ENCODE measurements at places on chromosomes 12 and 14. TPM values are rescaled to one million over a fixed set of nuclear protein-coding genes. Genes with fewer than 3 reads are reported as not detected.

- DNase-seq, result no peak
Measured at GRCh38 chr12:111720457-111720856, 34.6 kb downstream of the ACAD10 start.

DNA sequence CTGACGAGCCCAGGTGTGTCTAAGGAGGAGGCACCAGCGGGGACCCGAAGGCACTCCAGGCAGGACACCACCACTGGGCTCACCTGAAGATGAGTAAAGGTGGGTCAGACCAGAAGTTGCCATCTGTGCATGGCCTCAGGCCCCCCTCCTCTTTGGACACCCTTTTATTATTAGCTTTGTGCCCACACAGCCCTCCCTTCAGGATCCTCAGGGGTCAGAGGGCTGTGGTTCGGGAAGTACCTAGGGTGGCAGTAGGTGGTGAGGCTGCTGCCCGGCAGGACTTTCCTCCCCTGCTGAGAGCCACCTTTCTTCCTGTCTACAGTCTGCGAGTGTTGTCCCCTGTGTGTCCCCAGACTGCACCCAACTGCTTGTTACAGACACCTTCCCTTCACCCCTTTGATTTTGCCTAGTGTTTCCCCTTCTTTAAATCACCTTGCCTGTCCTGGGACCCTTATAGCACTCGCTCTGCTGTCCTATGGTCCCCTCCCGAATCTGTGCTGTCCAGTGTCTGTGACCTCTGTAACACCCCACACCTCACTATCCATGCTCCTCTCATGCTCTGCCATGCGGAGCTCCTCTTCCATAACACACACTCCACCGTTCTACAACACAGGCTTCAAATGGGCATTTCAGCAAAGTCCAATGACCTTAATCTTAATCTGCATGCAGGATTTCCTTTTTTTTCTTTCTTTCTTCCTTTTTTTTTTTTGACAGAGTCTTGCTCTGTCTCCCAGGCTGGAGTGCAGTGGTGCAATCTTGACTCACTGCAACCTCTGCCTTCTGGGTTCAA is 25.7 kb downstream of the SOAT2 start:
- DNase-seq, result no peak

DNA sequence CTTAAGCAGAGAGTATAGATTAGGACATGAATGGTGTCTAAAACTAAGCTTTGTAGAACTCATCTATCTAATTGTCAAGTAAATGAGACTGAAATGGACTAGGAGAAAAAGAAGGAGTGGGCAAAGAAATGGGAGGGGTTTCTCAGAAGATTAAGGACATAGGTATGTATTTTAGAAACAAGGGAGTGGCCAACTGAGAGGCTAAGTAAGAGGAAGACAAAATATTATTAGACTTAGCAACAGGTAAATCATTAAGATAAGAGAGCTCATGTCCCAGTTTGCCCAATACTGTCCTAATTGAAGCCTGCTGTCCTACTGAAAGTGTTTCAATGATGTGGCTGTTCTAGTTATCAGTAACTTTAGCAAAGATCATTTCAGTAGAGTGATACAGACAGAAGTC is 171.4 kb downstream of the KITLG start:
- no peak for DNase-seq

Gene GLIPR1L1
- not detected for total RNA-seq

- DNase-seq, result no peak
Measured at GRCh38 chr14:23370221-23370620, 2.4 kb upstream of the IL25 start.

Data from epithelial cell of proximal tubule (primary cell).